ENCODE measurements at places on chromosomes 7 and 10.

- no peak for DNase-seq
Observed at GRCh38 chr10:63766745-63767137, 245.5 kb downstream of the REEP3 start.

GRCh38 chr10:1602037-1602484 lies 135.3 kb downstream of the ADARB2 start:
- no peak for DNase-seq

DNA sequence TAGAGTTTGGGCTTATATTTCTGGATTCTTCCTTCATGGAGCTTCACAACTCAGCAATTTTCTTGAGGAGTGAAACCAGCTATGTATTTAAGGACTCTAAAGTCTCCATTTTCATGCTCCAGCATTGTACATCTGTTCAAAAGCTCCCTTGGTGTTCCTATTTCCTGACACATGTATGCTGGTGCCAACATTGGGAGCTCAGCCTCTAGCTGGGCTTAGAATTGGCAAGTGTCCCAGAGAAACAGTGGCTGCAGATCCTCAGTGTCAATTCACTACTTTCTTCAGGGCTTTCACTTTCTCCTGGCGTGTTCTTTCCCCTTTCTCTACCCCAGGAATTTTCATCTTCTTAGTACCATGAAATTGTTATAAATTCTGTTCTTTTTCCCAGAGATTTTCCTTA lies 103.1 kb downstream of the ZNF467 start:
- DNase-seq, result no peak

DNA sequence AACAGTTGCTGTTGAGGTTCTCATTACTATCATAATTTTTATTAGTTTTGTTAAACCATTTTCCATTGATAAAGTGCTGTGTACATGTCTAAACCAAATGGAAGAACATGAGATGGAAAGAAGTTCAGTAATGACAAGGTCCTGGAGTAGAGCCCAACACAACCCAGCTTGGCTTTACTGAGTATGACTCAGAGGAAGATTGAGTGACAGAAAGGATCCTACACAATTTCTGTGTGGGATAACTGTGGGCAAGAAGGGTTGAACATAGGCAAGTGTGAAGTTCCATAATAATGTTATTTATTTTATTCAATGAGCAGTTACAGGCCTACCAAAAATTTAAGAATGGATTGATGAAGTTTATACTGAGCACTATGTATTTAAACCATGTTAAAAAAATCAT lies 15.9 kb downstream of the PRKG1 start:
- no peak for DNase-seq

GRCh38 chr7:80380957-80381356 lies 130.9 kb downstream of the GNAT3 start:
- DNase-seq, result no peak

- DNase-seq, result no peak
Observed at GRCh38 chr10:121248266-121248665, 350.0 kb downstream of the FGFR2 start.

DNA sequence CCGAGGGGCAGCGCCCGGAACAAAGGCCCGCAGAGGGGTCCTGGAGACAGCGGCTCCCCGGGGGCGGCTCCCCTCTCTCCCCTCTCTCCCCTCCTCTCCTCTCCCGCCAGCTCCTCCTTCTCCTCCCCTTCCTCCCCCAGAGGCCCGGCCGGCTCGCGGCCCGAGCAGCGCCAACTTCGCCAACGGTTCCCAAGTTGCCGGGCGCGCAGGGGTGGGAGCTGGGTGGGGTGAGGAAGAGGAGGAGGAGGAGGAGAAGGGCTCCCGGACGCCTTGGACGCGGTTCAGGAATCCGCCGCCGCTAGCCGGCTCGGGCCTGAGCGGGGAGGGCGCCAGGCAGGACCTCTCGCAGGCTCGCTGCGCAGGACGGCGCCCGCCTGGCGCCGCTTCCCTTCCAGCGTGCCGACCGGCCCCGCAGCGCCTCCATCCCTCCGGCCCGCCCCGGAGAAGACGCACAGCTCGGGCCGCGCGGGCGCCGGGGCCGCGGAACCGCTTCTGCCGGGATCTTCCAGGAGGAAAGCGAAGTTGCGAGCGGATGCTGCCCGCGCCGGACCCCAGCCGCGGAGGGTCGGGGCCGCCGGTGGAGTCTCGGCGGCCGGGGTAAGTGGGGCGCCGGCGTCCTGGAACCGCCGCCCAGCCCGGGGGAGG lies at the start of gene CHST3:
Gene CHST3, plus strand, starts transcription at position 298 of the 645 bp plus-strand sequence. CDS start 41,448 bp downstream, outside the sequence.
- no peak for DNase-seq

GRCh38 chr7:6218329-6218728 lies 54.1 kb downstream of the CYTH3 start:
- no peak for DNase-seq

- DNase-seq, result no peak
Observed at GRCh38 chr7:105325216-105325904, 63.4 kb downstream of the SRPK2 start.

- no peak for DNase-seq
Observed at GRCh38 chr10:103660364-103661197, 167.1 kb downstream of the NEURL1 start.

GRCh38 chr10:67818323-67818722 lies 19.7 kb downstream of the DNAJC12 start:
- DNase-seq, result no peak

- no peak for DNase-seq
Observed at GRCh38 chr10:96703358-96703757, 17.0 kb downstream of the PIK3AP1 start.

- DNase-seq, result no peak
Observed at GRCh38 chr7:124930655-124931597, 1.3 kb upstream of the POT1 start.

DNA sequence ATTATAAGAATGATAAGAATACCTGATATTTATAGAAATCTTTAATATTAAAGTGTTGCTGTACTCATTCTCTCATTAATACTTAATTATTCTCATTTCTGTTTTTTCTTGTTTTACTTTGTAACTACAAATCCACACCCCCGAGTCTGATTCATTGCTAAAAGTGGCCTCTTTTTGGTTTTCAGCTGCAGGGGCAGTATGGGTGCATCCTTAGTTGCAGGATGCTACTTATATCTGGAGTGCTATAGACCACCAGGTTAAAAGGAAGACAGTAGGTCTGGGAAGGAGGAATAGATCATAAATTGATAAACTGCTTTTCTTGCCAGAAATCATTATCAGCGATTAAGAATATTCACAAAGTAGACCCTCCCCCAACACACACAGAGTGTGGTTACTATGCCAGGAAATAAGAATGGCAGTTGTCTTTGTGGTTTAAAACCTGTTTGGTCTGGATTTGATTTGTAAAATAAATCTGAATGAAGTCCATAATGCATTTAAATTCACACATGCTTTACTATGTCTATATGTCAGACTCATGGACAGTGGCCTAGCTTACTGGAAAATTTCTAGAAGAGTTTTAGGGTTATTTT lies 96.5 kb downstream of the NRF1 start:
- DNase-seq, result no peak

GRCh38 chr7:35436452-35436851 lies 182.6 kb upstream of the TBX20 start:
- DNase-seq, result no peak

GRCh38 chr10:91924212-91925021 lies 847 bp downstream of the BTAF1 start:
- DNase-seq, result no peak

DNA sequence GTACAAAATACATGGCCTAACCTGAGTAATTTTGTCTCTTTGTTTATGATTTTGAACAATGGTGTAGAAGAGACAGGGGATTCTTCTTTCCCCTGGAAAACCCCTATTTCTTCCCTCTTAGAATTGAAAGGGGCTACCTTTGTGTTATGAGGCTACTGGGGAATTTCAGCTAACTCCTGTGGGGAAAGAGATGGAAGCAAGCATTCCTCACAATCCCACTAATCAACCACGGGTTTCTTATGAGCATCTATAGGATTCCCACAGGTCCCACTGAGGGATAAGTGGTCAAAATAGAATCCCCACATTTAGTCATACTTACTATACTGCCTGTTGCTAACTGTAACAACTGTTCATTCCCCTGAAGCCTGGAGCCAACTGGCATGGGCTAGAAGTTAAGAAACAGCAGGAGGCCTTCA lies 32.2 kb upstream of the ITGB8 start:
- DNase-seq, result no peak

DNA sequence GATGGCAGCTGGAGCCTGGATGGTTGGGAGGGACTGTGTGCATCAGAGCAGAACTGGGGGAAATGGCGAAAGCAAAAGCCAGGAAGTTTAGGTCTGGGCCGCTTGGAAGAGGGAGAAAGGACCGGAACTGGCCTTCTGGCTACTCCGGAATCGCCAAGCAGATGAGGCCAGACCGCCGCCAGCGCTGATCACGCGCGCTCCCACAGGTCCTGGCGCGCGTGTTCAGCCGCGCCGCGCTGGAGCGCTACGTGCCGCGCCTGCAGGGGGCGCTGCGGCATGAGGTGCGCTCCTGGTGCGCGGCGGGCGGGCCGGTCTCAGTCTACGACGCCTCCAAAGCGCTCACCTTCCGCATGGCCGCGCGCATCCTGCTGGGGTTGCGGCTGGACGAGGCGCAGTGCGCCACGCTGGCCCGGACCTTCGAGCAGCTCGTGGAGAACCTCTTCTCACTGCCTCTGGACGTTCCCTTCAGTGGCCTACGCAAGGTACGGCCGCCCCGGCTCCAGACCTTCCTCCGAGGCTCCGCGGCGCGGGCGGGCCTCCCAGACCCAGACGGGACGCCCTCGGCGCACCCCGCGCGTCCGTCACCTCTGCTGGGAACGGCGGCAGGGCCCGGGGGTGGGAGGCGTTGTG lies 2.0 kb downstream of the CYP26C1 start:
- no peak for DNase-seq

DNA sequence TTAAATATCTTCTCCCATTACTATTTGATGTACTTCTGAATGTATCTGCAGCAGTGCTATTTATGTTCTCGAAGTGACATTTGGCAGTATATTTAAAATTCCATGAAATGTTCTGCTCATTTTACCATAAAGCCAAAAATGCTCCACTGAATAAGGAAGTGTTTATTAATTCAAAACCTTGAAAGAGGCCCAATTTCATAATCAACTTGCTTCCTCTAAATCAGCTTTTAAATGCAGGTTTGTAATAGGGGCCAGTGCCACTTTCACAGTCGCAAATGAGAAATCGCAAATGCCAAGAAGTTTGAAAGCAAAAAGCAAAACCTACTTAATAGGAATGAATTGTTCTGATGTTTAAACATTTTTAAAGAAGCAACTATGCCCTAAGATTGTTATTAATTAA lies 11.4 kb downstream of the NHLRC2 start:
- DNase-seq, result no peak

DNA sequence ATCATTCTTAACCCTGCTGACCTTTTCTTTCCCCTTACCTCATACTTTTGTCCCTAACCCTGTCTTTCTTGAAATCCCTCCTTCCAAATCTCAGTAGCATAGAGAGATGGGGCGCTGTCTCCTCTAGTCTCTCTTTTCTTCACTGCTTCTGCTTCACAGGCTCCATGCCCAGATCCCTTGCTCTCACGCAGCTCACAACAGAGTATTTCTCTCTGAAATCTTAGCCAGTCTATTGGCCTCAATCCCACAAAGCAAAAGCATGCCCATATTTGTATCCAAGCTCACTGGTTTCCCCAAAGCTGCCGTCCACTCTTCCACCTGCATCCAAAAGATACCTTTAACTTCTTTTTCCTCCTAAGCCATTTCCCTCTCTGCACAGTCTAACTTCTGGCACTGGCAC lies 526.8 kb downstream of the PLXDC2 start:
- no peak for DNase-seq

DNA sequence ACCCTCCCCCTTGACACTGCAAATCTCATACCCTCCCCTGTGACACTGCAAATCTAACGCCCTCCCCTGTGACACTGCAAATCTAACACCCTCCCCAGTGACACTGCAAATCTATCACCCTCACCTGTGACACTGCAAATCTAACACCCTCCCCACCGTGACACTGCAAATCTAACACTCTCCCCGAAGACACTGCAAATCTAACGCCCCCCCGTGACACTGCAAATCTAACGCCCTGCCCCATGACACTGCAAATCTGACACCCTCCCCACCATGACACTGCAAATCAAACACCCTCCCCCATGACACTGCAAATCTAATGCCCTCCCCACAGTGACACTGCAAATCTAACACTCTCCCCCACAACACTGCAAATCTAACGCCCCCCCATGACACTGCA lies 603.7 kb downstream of the DNAJB6 start:
- no peak for DNase-seq

DNA sequence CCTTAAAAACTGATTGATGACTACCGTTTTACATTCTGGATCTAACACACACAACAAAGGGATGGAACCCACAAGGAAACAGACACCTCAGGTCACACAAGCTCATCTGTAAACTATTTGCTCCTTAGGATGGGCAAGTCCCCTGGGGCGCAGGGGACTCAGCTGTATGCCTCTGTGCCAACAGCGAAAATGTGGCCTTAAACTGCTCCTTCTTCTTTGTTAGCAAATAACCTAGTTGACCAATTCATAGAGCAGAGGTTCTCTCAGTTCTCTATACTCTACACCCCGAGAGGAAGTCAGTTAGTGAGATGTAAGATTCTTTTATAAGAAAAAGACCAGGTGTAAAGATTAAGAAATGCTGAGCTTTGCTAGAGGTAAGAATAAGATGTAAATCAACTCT lies 181.9 kb upstream of the PRSS58 start:
- DNase-seq, result no peak

GRCh38 chr10:78895469-78895868 lies 173.3 kb upstream of the ZMIZ1 start:
- no peak for DNase-seq

GRCh38 chr10:13365243-13365642 lies 17.1 kb upstream of the SEPHS1 start:
- no peak for DNase-seq

GRCh38 chr7:69457595-69458504 lies 140.4 kb upstream of the AUTS2 start:
- DNase-seq, result no peak

- no peak for DNase-seq
Observed at GRCh38 chr10:11520892-11521291, 90.6 kb downstream of the USP6NL start.

- DNase-seq, result no peak
Observed at GRCh38 chr7:80105701-80106408, 28.8 kb upstream of the GNAI1 start.

DNA sequence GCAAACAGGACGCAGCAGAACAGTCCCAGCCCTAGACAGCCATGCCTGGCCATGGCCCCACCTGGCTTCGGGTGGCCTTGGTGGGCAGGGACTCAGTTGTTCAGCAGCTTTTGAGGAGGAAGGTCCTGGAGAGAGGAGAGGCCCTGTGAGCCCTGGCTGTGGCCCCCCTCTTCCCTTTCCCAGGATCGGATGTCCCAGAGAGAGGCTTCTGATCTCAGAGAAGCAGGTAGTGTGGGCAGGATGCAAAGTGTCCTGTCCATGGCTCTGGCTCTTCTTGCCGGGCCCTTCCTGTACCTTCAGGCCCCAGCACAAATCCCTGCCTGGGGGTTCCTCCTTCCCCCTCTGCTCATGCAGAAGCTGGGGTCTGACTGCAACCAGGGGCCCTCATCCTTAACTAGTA lies 1.6 kb downstream of the PRRT4 start:
- no peak for DNase-seq

DNA sequence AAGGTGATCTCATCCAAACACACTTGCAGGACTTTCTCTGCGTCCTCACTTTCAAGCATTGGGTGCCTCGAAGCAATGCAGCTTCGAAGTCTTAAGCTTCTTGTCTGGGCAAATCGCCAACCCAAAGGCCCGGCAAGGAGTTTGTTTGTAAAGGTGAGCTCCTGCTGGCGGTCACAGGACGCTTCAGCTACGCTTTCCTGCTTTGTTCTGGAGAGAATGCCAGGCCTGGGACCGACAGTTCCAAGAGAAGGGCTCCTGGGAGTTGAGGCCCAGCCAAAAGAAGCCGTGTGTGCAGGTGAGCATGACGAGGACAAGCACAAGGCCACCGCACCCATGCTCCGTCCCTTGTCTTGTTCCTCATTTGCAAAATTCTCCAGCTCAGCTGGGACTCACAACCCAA lies 106.6 kb upstream of the DOCK1 start:
- no peak for DNase-seq

Data from BJ (cell line).